ENCODE measurements at places on chromosomes 6 and 20.

GRCh38 chr20:46619445-46619844 lies 31.8 kb downstream of the SLC13A3 start:
- no peak for DNase-seq

DNA sequence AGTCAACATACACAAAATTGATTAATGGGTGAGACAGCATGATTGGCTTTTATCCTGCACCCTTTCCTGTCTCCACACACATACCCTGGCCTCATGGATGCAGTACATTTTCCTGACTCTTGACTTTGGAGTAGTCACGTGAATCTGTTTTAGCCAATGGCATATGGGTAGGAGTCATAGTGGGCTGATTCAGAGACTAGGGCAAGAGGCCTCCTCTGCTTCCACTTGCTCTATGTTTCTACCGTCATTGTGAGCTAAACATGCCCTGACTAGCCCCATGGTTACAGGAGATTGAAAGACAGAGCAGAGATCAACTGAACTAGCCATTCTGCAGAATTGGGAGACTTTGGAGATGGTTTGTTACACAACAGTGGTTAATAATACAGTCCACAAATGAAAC lies 850.0 kb downstream of the DHX35 start:
- no peak for DNase-seq

DNA sequence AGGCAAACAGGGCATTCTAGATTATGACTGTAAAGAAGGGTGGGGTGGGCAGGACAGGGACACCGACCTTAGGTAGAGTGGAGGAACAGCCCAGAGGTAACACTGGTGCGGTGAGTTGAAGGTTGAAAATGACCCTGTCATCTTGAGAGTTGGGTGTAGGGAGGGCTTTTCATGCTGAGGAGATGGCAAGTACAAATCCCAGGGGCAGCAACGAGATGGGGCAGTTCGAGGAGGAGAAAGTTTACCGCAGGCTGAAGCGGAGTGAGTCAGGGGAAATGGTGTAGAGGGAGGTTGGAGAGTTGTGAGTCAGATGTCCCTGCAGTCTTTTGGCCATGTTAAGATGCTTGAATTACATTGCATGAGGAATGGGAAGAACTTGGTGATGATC lies 101.1 kb downstream of the HIVEP1 start:
- DNase-seq = no peak

DNA sequence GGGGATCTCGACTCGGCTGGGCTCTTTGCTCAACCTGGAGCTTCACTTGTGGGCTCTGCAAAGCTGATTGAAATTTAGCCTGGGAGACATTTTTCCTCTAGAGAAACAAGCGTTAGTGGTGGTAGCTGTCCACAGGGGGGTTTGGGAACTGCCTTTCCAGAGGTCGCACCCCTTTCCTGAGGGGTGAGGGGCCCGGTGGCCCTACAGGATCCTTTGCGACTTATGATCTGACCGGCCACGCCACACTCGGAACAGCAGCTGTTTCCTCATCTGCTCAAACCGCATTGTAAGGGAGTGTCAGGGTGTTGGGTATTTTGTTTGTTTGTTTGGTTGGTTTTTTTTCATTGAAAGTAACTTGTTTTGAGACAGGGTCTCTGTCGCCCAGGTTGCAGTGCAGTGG lies 21.0 kb downstream of the PNLDC1 start:
- DNase-seq = no peak

GRCh38 chr6:41689171-41690008 lies 46.0 kb downstream of the TFEB start:
- no peak for DNase-seq

DNA sequence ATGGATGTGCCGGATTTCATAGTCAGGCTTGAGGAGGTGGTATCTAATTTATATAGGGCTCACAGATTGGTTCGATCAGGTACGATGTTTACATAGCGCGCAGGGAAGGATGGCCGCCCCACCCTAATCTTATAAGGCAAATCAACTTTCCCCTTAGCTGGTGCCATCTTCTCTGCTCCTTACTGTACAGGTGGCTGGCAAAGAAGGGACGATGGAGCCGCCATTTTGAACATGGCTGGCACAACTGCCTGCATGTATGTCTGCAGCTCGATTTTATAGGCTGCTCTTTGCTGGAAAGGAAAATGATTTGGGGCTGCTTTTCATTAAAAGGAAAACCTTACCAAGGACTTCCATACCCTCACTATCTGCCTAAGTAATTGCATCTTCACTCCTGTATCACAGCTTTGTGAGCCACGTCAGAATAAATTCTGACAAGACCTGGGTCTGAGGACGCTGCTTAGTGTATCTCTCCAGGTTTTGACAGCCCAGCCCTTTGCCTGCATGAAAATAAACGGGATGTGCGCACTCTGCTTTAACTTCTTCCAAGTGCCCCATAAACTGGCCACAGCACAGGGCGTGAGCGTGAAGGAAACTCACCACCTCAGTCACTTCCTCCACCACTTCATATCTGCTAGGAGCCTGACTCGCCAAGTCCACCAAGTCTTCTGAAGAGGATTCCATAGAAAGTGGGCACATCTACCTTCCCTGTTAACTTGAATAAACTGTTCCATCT lies 109.4 kb upstream of the ARMC2 start:
- DNase-seq = no peak

- DNase-seq = no peak
Observed at GRCh38 chr6:39610221-39610620, 115.0 kb downstream of the KIF6 start.

- no peak for DNase-seq
Observed at GRCh38 chr20:18001131-18001921, 32.5 kb downstream of the MGME1 start.

DNA sequence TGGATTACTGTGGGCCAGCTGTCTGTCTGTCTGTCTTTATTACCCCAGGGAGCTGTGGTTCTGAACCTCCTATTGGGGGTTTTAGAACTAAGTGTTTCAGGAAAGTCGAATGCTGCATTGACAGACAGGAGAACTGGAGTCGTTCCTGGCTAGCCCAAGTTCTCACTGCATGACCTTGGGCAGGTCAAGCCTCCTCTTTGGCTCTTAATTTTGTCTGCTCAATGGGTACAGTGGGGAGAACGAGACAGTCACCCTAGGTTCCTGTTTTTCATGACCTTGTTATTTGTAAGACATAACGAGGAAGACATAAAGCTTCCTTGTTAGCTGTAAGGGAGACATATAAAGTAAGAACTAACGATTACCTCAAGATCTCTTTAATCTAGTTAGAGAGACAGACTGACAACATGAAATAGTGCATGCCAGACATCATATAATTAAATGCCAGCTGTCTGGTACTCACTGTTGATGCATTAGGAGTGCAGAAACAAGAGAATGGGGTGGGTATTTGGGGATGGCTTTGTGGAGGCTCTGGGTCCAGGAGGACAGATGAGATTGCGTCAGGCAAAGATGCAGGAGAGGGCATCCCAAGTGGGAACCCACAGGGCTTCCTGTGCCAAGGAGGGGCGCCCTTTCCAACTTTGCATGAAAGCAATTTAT lies 3.7 kb upstream of the CCDC167 start:
- DNase-seq = no peak

- no peak for DNase-seq
Observed at GRCh38 chr6:90315354-90315950, 18.8 kb upstream of the BACH2 start.
